ENCODE measurements at places on chromosomes 11 and 22.

DNA sequence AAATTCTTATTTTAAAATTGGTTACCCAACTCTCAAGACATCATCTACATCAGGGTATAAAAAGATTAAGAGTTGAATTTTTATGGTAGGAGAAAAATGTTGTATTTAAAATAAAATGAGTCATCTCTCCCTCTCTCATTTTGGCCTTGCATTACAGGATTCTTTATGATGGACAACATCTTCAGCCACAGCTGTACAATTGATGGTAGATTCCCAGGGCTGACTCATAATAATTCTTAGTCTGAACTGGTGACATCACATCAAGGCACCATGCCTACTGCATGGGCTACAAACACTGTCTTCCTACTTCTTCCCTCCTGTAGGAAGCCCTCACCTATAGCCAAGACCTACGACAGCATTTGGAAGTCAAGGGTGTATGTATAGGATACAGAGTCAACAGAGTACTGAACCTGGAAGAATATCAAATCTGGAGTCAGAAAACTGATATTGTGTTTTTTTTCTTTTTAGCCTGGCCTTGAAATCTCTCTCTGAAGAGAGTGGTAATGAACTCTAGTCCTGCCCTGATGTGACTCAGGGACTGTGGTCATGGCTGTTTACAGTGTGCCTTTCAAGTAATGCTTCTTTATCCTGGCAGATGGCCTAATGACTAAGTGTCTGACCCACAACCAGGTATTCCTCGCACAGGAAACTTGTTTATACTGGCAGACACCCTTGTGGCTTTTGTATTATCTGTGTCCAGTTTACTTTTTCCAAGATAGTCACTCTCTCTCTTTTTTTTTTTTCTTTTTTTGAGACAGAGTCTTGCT lies 32.5 kb downstream of the MRGPRX2 start:
- DNase-seq = no peak

DNA sequence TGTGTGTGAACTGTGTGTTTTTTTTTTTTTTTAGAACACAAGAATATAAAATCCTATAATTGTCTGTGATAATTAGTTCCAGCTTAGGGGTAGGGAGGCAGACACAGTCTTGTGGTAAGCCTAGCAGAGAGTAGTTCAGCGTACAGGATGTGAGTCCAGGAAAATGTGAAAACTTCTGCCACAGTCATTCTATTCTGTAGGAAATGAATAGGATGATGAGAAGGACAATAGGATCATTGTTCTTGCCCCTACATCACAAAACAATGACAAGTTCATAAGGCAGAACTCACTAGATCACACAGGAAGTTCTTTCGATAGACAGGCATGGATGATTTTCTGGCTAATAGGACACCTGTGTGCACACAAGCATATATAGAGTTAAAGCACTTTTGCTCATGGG lies 132.2 kb downstream of the NAV2 start:
- DNase-seq = no peak

GRCh38 chr11:96254854-96255253 lies 88.1 kb downstream of the MAML2 start:
- DNase-seq = no peak

DNA sequence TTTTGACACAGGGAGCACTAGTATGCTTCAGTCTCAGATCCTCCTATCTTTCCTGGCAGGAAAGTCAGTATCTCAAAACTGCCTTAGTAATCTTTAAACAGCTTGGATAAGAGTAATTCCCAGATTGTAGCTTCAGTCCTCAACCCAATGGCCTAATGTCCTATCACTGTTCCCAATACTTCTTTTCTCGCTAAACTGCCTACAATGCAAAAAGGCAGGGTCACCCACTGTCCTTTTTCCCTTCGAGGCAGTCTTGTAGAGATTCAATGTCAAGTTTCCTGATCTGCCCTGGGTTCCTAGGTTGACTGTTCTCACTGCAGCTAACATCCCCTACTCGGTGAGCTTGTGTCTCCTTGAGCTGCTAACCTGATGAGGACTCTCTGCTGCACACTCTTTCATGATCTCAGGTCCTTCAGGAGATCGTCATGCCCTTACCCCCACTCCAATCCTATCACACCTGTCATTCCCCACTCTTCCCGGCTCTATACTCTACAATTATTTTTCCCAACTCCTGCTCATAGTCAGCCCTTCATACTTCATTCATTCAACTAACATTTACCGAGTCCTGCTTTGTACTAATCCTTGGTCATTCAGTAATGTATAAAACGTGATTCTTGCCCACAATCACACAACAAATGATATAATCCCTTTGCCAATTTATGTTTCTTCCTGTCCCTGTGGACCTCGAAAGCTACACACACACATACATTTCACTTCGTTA lies 904 bp downstream of the C2CD3 start:
- DNase-seq = no peak

- no peak for DNase-seq
Observed at GRCh38 chr11:47641600-47642098, 710 bp downstream of the MTCH2 start.

Measured in femur (tissue), 1 donor.